T-helper 2 cell treated with Interferon-gamma antibody and Interleukin-4, amounts not matched to agents 5 μg/mL and 100 μg/mL, for 36 hours (primary cell): ENCODE measurements at places on chromosomes 2 and 18.

DNA sequence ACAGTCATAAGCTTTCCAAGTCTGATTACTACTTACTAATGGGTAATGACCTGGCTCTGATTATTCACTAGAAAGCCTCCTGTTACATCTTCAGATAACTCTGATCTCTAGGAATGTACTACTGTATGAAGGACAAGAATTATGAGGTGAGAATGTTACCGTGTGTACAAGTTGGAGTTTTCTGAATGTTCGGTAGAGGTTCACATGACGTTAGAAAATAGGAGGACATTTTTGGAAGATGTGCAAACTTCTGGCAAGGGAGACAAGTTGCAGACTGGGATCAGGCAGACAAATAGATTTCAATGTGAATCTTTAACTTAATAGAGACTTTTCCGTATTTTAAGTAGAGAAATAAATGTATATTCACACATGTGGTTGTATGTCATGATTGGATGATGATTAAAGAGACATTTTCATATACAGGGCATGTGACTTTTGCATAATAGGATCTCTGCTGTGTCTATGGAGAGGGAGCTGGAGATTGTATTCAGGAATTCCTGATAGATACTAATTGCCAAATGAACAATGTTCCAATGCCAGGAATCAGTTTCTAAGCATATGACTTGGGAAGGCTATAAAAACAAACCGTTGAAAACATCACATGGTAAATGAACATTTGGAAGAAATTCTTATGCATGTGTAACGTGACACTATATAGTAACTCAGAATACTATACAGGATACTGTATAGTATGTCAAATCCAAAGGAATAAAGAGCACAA lies 1695.8 kb upstream of the PIK3C3 start:
- DNase-seq = no peak
- H3K4me1 ChIP-seq = no peaks in the 10 kb centered on the region
- no peak overlapping the region for H3K27ac ChIP-seq
- H3K36me3 ChIP-seq = no peaks in the 10 kb centered on the region

DNA sequence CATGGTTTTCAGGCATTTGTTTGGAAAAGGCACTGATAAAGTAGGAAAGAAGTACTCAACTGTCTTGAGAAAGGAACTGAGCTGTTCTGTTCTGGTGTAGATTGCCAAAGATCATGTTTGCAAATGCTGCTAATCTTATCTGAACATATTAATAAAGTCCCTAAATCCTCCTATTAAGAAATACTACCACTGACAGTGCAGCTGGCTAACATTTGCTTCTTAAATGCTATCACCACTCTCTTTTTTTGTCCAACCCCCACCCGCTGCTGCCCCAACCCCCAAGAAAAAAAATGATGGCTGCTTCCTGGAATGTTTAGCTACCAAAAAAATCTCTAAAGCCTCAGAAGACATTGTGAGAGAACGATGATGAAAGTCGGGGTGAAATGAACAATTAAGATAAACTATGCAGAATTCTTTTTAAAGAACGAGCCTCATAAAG lies 130.7 kb downstream of the CCBE1 start:
- no peaks in the 10 kb centered on the region for H3K36me3 ChIP-seq
- no peaks in the 10 kb centered on the region for H3K4me1 ChIP-seq
- H3K27ac ChIP-seq = no peak overlapping the region
- H3K27me3 ChIP-seq = no peaks in the 10 kb centered on the region

DNA sequence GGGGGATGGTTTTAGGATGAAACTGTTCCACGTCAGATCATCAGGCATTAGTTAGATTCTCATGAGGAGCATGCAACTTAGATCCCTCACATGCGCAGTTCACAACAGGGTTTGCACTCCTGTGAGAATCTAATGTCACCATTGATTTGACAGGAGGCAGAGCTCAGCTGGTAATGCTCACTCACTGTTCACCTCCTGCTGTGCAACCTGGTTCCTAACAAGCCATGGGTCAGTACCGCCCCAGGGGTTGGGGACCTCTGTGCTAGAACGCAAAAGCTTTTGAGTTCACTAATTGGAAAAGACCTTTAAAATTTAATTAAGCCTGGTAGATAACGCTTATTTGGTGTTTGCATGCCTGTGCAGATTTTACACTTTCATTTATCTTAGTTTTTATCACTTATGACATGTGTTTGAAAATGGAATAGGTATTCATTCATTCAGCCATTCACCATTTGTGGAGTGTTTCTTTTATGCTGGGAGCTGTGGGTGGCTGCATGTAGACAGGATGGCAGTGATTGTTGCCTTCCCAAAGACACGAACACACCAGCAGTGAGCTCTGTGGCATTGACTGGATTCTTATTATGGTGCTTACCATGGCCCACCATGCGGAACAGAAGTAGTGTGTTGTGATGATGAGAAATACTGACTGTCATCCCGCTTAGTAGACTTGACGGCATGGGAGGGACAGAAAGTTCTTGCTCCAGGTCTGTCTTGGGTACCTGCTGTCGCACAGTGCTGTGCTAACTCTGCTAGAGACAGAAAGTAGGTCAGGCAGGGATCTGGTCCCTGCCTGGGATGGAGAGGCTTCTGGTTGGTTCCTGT lies 6.4 kb downstream of the RAB31 start:
- H3K36me3 ChIP-seq = no peaks in the 10 kb centered on the region
- H3K27me3 ChIP-seq = peaks cover 58% of the 10 kb centered on the region
- H3K27ac ChIP-seq = no peak overlapping the region
- H3K4me3 ChIP-seq = no peak overlapping the region
- no peak for DNase-seq

DNA sequence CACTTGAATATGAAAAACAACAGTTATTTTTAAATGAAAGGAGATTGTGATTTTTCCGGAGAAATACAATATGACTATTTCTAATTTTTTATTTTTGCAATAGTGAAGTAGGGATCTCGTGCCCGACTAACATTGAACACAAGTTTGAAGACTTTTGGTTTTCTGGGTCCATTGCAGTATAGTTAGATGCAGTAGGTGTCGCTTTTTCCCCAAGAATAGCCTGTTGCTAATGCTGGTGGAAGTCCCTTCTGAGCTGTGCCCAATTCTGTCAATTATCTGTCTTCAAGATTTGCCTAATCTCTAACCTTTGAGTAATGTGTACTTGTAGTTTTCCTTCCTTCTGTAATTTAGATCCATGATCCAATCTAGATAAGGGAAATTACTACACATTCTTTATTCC lies 36.5 kb downstream of the SEMA4F start:
- no peaks in the 10 kb centered on the region for H3K36me3 ChIP-seq
- H3K4me3 ChIP-seq = no peak overlapping the region
- H3K27ac ChIP-seq = no peak overlapping the region
- peaks cover 14% of the 10 kb centered on the region for H3K27me3 ChIP-seq
- H3K4me1 ChIP-seq = no peaks in the 10 kb centered on the region

- H3K27me3 ChIP-seq = no peaks in the 10 kb centered on the region
- no peak for DNase-seq
- H3K36me3 ChIP-seq = no peaks in the 10 kb centered on the region
- no peak overlapping the region for H3K4me3 ChIP-seq
- H3K27ac ChIP-seq = no peak overlapping the region
Measured at GRCh38 chr18:3117493-3118192, 102.1 kb downstream of the MYOM1 start.

DNA sequence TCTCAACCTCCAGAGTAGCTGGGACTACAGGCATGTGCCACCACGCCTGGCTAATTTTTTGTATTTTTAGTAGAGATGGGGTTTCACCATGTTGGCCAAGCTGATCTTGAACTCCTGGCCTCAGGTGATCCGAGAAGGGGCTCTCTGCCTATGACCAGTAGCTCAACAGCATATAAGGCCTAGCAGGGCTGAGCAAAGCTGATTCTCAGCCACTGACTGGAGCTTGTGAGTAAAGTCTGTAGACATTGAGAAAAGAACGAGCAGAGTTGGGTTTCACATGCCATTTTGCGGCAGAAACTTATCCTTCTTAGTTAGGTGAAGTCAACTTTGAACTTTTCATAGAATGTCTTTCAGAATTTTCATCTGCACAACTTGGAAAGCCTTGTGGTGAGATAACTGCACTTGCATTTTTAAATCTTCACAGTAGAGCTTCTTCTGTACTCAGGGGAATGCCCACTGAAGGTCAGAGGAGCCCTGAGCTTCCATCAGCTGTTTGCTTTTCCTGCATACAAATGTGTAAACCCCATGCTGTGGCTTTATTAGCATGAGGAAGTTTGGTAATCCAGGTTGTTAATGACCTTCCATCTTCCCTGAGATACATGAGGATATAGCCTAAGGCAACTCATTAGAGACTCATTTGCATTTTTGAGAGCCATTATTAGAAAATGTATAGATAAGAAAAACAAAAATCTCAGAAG lies 602.4 kb downstream of the METTL4 start:
- no peaks in the 10 kb centered on the region for H3K4me1 ChIP-seq
- no peaks in the 10 kb centered on the region for H3K27me3 ChIP-seq
- DNase-seq = no peak
- H3K27ac ChIP-seq = no peak overlapping the region
- H3K4me3 ChIP-seq = no peak overlapping the region
- H3K36me3 ChIP-seq = no peaks in the 10 kb centered on the region

DNA sequence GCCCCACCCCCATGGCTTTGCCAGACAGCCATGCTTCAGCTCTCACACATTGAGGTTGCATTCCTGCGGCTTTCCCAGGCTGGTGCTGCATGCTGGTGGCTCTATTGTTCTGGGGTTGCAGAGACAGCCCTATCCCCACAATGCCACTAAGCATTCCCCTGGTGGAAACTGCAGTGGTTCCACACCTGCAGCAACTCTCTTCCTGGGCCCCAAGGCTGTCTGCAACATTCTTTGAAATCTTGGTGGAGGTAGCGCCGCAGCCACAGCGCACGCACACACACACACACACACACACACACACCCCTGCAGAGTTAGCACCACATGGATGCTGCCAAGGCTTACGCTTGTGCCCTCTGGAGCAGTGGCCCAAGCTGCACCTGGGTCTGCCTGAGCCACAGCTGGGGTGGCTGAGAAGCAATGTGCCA lies 21.4 kb downstream of the SFXN5 start:
- DNase-seq = no peak
- H3K4me1 ChIP-seq = no peaks in the 10 kb centered on the region
- H3K27ac ChIP-seq = no peak overlapping the region
- H3K27me3 ChIP-seq = no peaks in the 10 kb centered on the region

- peaks cover 5% of the 10 kb centered on the region for H3K27me3 ChIP-seq
- peaks cover 19% of the 10 kb centered on the region for H3K4me1 ChIP-seq
- DNase-seq = no peak
- H3K36me3 ChIP-seq = no peaks in the 10 kb centered on the region
- no peak overlapping the region for H3K27ac ChIP-seq
Measured at GRCh38 chr2:216344206-216344949, 27.9 kb downstream of the MARCHF4 start.

- no peak overlapping the region for H3K27ac ChIP-seq
- H3K36me3 ChIP-seq = no peaks in the 10 kb centered on the region
- DNase-seq = no peak
- H3K4me3 ChIP-seq = no peak overlapping the region
- no peaks in the 10 kb centered on the region for H3K4me1 ChIP-seq
Measured at GRCh38 chr2:166651080-166651675, 157.1 kb upstream of the SCN7A start.

- H3K36me3 ChIP-seq = no peaks in the 10 kb centered on the region
- no peaks in the 10 kb centered on the region for H3K27me3 ChIP-seq
- no peak overlapping the region for H3K4me3 ChIP-seq
- peaks cover 2% of the 10 kb centered on the region for H3K4me1 ChIP-seq
- no peak overlapping the region for H3K27ac ChIP-seq
- no peak for DNase-seq
Measured at GRCh38 chr2:189285349-189285748, 105.8 kb upstream of the COL5A2 start.

- DNase-seq = no peak
- no peak overlapping the region for H3K4me3 ChIP-seq
- H3K36me3 ChIP-seq = no peaks in the 10 kb centered on the region
- H3K27ac ChIP-seq = no peak overlapping the region
Measured at GRCh38 chr18:44954257-44954656, 273.6 kb downstream of the SETBP1 start.

GRCh38 chr2:217975626-217976025 lies 27.2 kb downstream of the TNS1 start:
- H3K36me3 ChIP-seq = no peaks in the 10 kb centered on the region
- DNase-seq = no peak
- peaks cover 3% of the 10 kb centered on the region for H3K27me3 ChIP-seq
- H3K27ac ChIP-seq = no peak overlapping the region

GRCh38 chr2:241070361-241070760 lies 31.7 kb downstream of the MTERF4 start:
- no peaks in the 10 kb centered on the region for H3K27me3 ChIP-seq
- H3K36me3 ChIP-seq = no peaks in the 10 kb centered on the region
- no peak overlapping the region for H3K27ac ChIP-seq
- no peak overlapping the region for H3K4me3 ChIP-seq
- H3K4me1 ChIP-seq = no peaks in the 10 kb centered on the region

DNA sequence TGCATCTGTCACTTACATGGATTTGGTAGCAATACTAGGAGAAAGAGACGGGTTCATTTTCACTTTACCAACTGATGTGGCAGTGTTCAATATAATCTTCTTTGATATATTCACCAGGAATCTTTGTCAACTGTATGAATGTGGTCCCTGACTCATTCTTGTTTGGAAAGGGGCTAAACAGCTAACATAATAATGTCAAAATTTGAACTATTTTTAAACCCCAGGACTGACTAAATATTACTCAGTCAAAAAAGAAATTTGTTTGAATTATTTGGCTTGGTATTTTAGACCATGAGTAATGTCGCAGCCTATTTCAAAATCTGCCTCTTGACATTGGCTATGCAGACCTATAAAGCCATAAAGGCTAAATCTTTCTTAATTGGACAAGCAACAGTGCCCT lies 413.7 kb upstream of the RGPD4 start:
- no peak overlapping the region for H3K4me3 ChIP-seq
- H3K36me3 ChIP-seq = no peaks in the 10 kb centered on the region
- no peaks in the 10 kb centered on the region for H3K4me1 ChIP-seq
- no peak for DNase-seq
- no peak overlapping the region for H3K27ac ChIP-seq

DNA sequence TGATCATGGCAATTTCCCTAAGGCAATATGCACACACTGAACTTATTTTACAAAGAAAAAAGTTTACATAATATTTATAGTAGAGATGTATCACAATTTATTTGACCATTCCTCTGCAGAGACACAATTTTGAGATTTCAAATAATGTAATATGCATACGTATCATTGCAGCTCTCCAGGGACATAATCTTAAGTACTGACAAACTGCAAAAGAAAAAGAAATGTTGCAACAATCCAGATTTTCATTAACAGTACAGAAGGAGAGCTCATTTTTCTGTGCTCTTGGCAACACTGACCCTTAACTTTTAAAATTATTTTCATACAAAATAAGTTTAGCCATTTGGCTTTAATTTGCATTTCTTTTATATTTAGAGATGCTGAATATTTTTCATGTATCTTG lies 710.2 kb upstream of the SLC39A10 start:
- no peak for DNase-seq
- no peaks in the 10 kb centered on the region for H3K4me1 ChIP-seq
- H3K27ac ChIP-seq = no peak overlapping the region
- H3K36me3 ChIP-seq = no peaks in the 10 kb centered on the region
- no peak overlapping the region for H3K4me3 ChIP-seq

GRCh38 chr2:231960810-231961348 lies 634 bp upstream of the DIS3L2 start:
- H3K36me3 ChIP-seq = peaks cover 7% of the 10 kb centered on the region
- peak overlapping the region; percentile 83 for H3K27ac ChIP-seq

- no peak for DNase-seq
- no peak overlapping the region for H3K27ac ChIP-seq
- H3K36me3 ChIP-seq = no peaks in the 10 kb centered on the region
- H3K4me1 ChIP-seq = no peaks in the 10 kb centered on the region
- H3K27me3 ChIP-seq = peaks cover 4% of the 10 kb centered on the region
Measured at GRCh38 chr2:69213201-69213600, 173.8 kb downstream of the GFPT1 start.

- peaks cover 63% of the 10 kb centered on the region for H3K4me1 ChIP-seq
- no peak for DNase-seq
- H3K27me3 ChIP-seq = no peaks in the 10 kb centered on the region
- H3K4me3 ChIP-seq = no peak overlapping the region
- no peak overlapping the region for H3K27ac ChIP-seq
Measured at GRCh38 chr2:234302664-234302991, 194.3 kb downstream of the ARL4C start.
